ENCODE measurements at places on chromosomes 11 and 22. TPM values are rescaled to one million over a fixed set of nuclear protein-coding genes. Genes with fewer than 3 reads are reported as not detected.

DNA sequence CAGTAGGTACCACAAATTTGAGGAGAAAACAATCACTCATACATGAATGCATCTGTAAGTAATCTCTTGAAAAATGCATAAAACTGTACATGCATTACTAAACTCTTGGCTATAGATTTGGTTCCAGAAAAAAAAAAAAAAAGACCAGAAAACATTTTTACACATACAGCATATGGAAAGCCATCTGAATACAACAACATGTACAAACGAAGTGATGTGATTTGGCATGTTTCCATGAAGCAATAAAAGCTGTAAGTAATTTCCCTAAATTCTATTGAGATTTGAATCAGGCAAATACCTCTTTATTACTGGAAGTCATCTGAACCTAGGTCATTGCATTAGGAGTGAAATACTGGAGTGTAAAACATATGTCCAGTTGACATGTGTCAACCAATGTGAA, 31.9 kb upstream of the ZC3H12C start:
- H3K27me3 ChIP-seq: no peaks in the 10 kb centered on the region
- no peaks in the 10 kb centered on the region for H3K4me1 ChIP-seq
- no peak for DNase-seq
- no peak overlapping the region for H3K4me3 ChIP-seq
- H3K27ac ChIP-seq: no peak overlapping the region
- no peaks in the 10 kb centered on the region for H3K36me3 ChIP-seq

- no peak overlapping the region for H3K27ac ChIP-seq
- no peaks in the 10 kb centered on the region for H3K27me3 ChIP-seq
- no peak for DNase-seq
- H3K36me3 ChIP-seq: peaks cover 37% of the 10 kb centered on the region
- no peak overlapping the region for H3K4me3 ChIP-seq
Measured at GRCh38 chr11:5643585-5643984, 18.8 kb downstream of the TRIM34 start.

DNA sequence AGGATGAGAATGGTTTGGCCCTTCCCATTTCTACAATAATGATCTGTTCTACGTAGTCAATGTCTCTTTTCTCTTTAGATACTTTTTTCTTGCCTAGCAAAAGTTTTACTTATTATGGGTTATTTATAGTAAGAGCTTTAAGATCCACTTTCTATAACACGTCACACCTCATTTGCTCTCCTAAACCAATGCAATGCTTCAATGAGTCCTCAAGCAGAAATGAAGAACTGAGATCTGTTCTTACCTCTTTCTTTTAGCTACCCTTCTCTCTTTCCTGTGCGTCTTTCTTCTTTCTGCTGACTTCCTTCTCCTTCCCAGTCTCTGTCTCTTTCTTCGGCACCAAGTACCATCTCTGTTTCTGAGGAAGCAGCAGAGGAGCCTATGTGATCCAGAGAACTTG, 61.8 kb downstream of the SNX19 start:
- no peak overlapping the region for H3K4me3 ChIP-seq
- no peaks in the 10 kb centered on the region for H3K4me1 ChIP-seq
- H3K36me3 ChIP-seq: no peaks in the 10 kb centered on the region
- H3K27me3 ChIP-seq: no peaks in the 10 kb centered on the region
- no peak overlapping the region for H3K27ac ChIP-seq

- H3K36me3 ChIP-seq: peaks cover 6% of the 10 kb centered on the region
- no peak overlapping the region for H3K27ac ChIP-seq
- peaks cover 11% of the 10 kb centered on the region for H3K4me1 ChIP-seq
- no peak for DNase-seq
- H3K4me3 ChIP-seq: no peak overlapping the region
Measured at GRCh38 chr11:36631774-36632173, 33.7 kb upstream of the RAG2 start.

GRCh38 chr11:109902764-109903433, 190.3 kb upstream of the ZC3H12C start:
- H3K36me3 ChIP-seq: no peaks in the 10 kb centered on the region
- no peak overlapping the region for H3K4me3 ChIP-seq
- no peaks in the 10 kb centered on the region for H3K4me1 ChIP-seq
- no peak overlapping the region for H3K27ac ChIP-seq
- H3K27me3 ChIP-seq: no peaks in the 10 kb centered on the region
- DNase-seq: no peak

SART1 gene
- 30.7 TPM for total RNA-seq

PDGFD gene
- total RNA-seq: 10.9 TPM

SYT13 gene
- 5.9 TPM for total RNA-seq
